ENCODE measurements at places on chromosomes 5 and 9. TPM values are rescaled to one million over a fixed set of nuclear protein-coding genes. Genes with fewer than 3 reads are reported as not detected.

Gene EIF4EBP3
- polyA plus RNA-seq, result 10.6 TPM

Gene TMEM215
- 0.05 TPM for polyA plus RNA-seq

Gene GRM6
- 0.74 TPM for polyA plus RNA-seq

GRCh38 chr5:143800715-143801114, 11.2 kb upstream of the HMHB1 start:
- no peak for DNase-seq

DNA sequence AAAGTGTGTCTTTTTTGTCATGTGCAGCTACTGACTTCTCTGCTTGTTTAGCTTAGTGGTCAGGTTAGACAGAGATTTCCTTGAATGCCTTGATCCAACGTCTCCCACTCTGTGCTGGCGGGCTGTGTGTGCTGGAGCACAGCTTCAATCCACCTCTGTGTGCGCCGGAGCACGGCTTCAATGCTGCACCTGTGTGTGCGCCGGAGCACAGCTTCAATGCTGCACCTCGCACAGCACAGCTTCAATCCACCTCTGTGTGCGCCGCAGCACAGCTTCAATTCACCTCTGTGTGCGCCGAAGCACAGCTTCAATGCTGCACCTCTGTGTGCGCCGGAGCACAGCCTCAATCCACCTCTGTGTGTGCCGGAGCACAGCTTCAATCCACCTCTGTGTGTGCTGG, 69.0 kb upstream of the PHYKPL start:
- no peak for DNase-seq

- DNase-seq, result no peak
Observed at GRCh38 chr9:123657099-123657498, 272.8 kb downstream of the DENND1A start.

- no peak for DNase-seq
Observed at GRCh38 chr5:141121563-141121962, at the start of gene PCDHB4. Gene PCDHB4 (plus strand): TSS chr5:141121818. CDS start chr5:141121999, 181 bp downstream.
